IMR-90 (cell line): ENCODE measurements at places on chromosomes 7 and 10. TPM values are rescaled to one million over a fixed set of nuclear protein-coding genes. Genes with fewer than 3 reads are reported as not detected.
A peak's percentile ranks its signal among the peaks of the same experiment; 100 is the strongest.

DNA sequence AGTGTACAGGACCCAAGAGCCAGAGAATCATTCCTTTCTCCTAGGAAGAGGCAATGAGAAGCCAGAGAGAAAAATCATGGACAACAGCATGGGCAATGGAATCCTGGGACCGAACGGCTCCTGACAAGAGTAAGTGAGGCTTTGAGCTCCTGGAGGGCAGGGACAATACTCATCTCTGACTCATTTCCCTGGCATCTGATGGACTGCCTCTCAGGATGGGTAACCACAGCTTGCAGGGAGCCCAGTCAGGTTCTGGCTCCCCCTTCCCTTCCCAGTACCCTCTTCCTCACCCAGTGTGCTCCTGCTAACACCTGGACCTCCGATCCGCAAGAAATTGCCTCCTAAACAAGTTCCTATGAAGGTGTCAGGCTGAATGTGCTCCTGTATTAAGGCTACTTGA is 51.2 kb upstream of the SORCS3 start:
- no peaks in the 10 kb centered on the region for H3K36me3 ChIP-seq
- no peaks in the 10 kb centered on the region for H3K4me1 ChIP-seq
- DNase-seq = peak; percentile 24
- no peaks in the 10 kb centered on the region for H3K27me3 ChIP-seq

The GIMAP7 gene
- not detected in 2 replicates for total RNA-seq

GRCh38 chr10:115918812-115919211 is 354.2 kb downstream of the GFRA1 start:
- H3K4me3 ChIP-seq = no peak overlapping the region
- no peak overlapping the region for H3K27ac ChIP-seq
- no peaks in the 10 kb centered on the region for H3K36me3 ChIP-seq
- peak; percentile 46 for DNase-seq
- no peaks in the 10 kb centered on the region; the same call in 1 of the 2 replicates for H3K27me3 ChIP-seq

The HOGA1 gene
- total RNA-seq = 0.36 and 0.56 TPM in 2 replicates

DNA sequence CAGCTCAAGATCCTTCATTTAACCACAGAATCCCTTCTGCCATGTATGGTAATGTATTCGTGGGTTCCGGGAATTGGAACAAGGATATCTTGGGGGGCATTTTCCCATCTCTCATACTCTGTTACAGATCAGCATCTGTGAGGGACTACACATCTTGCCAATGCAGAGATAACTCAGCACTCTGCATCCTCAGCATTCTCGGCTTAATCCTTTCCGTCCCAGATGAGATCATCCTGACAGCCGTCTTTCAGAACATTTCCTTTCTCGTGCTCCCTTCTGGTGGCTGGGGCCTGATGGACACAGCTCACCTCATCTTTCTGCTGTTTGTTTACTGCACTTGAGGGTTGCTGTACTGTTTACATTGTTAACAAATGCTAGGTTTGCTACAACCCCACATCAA is 25.3 kb downstream of the FKBP6 start:
- peaks cover 6% of the 10 kb centered on the region for H3K27me3 ChIP-seq
- peaks cover 4% of the 10 kb centered on the region; the same call in 1 of the 2 replicates for H3K4me1 ChIP-seq
- no peak overlapping the region for H3K27ac ChIP-seq
- DNase-seq = no peak

The ABCB1 gene
- total RNA-seq = 0.83 and 0.90 TPM in 2 replicates

DNA sequence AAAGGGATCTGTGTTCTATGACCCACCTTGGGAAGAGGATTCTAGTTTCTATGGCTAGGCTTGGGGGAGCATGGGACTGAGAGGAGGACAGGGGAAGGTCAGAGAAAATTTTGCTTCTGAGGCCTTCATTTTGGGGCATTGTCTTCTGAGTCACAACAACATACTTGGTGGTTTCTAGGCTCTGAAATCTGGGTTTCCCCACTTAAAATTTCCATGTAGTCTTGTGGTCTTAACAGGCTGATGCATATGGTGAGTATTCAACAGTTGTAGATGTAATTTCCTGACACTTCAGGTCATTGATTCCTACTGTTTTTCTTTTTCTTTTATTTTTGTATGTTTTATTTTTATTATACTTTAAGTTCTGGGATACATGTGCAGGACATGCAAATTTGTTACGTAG is 88.5 kb downstream of the ANKRD7 start:
- no peaks in the 10 kb centered on the region for H3K36me3 ChIP-seq
- no peak overlapping the region for H3K27ac ChIP-seq
- no peak overlapping the region for H3K4me3 ChIP-seq
- no peak for DNase-seq

DNA sequence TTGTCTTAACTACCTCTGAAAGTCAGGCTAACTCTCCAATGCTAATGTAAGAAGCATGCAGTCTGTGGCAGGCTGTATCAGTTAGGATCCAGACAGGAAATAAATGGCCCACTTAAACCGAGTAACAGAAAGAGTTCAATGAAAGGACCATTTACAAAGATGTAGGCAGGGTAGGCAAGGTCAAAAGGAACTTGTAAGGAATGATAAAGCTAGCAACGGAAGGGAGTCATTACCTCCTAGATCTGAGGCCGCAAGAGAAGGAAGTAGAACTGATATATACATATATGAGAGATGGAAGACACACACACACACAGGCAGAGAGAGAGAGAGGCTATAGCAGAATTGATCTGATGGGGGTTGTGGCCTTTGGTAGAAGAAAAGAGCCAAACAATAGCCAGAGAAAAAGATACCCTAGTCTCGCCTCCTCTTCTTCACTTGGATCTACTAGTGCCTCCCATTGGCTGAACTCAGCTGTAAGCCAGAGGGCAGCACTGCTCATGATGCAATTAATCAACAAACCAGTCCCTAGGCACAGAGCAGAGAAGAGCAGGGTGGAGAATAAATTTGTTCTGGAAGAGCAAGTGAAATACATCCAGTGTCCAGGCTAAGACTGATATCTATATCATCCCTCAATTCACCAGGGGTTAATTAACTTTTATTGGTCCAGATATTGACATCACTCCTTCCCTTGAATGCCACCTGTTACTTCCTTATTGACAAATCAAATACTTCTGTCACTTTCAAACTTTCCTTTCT is 91.2 kb downstream of the LSMEM1 start:
- no peak overlapping the region for H3K4me3 ChIP-seq
- H3K4me1 ChIP-seq = no peaks in the 10 kb centered on the region
- no peak for DNase-seq

DNA sequence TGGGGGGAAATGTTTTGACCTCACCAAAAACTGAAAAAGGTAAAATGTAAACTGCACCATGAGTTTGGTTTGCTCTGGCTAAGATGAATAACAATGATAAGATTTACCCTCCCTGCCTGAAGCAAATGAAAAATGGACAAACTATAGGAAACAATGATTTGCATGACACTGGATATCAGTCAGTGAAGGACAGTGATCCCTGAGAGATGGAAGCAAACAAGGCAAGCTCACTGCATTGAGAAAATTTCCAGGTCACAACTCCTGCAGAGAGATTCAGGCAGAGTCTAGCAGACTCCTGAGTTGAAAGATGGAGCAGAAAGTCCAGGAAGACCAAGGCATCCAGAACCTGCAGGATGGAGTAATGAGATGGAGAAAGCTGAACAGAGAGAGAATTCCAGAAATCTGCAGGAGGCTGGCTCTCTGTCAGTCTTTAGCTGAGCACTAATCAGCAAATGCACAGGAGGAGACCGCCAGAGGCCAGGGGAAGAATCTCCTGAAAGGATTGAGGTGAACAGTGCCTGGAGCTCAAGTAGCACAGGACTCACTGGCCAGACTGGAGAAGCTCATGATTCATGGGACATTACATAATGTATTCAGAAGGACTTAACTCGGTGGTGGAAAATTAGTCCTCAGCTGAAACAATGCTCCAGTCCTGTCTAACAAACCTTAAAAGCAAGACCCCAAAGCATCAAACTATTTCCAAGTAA is 51.2 kb upstream of the PALS2 start:
- H3K36me3 ChIP-seq = no peaks in the 10 kb centered on the region
- H3K4me1 ChIP-seq = no peaks in the 10 kb centered on the region
- H3K4me3 ChIP-seq = no peak overlapping the region
- H3K27me3 ChIP-seq = no peaks in the 10 kb centered on the region; the same call in 1 of the 2 replicates

The IRF5 gene
- 0.18 TPM in 1 of 2 replicates, not detected in the other for total RNA-seq

DNA sequence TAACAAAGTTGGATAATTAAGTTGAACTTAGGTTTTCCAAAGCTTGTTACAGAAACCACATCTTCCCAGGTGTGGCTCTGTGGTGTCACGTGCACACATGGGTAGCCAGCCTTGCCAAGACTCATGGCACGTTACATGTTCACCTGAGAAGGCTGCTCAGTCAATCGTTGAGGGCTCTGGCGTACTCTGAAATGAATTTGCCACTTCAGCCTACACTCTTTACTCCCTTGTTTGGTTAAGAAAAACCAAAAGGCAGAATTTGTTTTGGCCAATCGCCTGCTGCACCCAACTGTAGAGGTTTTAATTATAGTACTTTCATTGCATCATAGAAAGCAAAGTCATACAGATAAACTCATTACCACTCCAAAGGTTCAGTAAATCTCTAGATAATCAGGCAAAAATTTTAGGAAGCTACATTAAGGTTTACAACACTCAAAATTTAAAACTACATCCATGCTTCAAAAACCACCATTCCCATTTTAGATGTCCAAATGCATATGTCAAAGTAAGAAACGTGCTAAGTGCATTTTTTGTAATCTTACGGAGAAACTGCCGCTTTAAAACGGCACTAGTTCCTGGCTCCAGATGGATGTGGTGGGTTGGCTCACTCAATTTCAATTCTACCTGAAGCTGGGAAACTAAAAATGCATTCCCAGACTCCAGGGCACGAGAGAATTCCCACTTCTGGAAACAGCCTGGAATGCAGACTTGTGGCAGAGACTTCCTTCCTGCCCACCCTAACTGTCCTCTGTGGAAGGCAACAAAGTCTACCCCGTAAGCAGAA is 88.4 kb downstream of the DIP2C start:
- DNase-seq = no peak
- H3K4me1 ChIP-seq = peaks cover 51% of the 10 kb centered on the region
- H3K4me3 ChIP-seq = no peak overlapping the region
- no peaks in the 10 kb centered on the region for H3K36me3 ChIP-seq
- H3K27ac ChIP-seq = peak overlapping the region; percentile 99; the same call in 1 of the 2 replicates

GRCh38 chr7:123598657-123599056 is 3.0 kb upstream of the ASB15 start:
- no peak for DNase-seq
- no peak overlapping the region for H3K27ac ChIP-seq
- no peaks in the 10 kb centered on the region for H3K27me3 ChIP-seq
- H3K36me3 ChIP-seq = no peaks in the 10 kb centered on the region
- H3K4me3 ChIP-seq = no peak overlapping the region

The ELOVL3 gene
- 0.28 and 0.36 TPM in 2 replicates for total RNA-seq
